Activated CD4-positive, alpha-beta T cell treated with anti-CD3 and anti-CD28 coated beads, Interleukin-2, amount 10 ng/mL, durations not matched to agents 7 days and 5 days (primary cell): ENCODE measurements at places on chromosomes 3 and 15. TPM values are rescaled to one million over a fixed set of nuclear protein-coding genes. Genes with fewer than 3 reads are reported as not detected.
A peak's percentile ranks its signal among the peaks of the same experiment; 100 is the strongest.

EAF2 gene
- 11.7 TPM for total RNA-seq

GRCh38 chr15:58517252-58517681 lies 85.5 kb downstream of the LIPC start:
- peak; percentile 44 for DNase-seq

GRCh38 chr3:184927796-184928315 lies 115.9 kb downstream of the VPS8 start:
- no peak for DNase-seq

TNNC1 gene
- total RNA-seq: 1.5 TPM

- no peak for DNase-seq
Observed at GRCh38 chr3:124576565-124577493, 153.4 kb upstream of the UMPS start.

GRCh38 chr3:117102426-117102825 lies 392.8 kb downstream of the TUSC7 start:
- no peak for DNase-seq

DNA sequence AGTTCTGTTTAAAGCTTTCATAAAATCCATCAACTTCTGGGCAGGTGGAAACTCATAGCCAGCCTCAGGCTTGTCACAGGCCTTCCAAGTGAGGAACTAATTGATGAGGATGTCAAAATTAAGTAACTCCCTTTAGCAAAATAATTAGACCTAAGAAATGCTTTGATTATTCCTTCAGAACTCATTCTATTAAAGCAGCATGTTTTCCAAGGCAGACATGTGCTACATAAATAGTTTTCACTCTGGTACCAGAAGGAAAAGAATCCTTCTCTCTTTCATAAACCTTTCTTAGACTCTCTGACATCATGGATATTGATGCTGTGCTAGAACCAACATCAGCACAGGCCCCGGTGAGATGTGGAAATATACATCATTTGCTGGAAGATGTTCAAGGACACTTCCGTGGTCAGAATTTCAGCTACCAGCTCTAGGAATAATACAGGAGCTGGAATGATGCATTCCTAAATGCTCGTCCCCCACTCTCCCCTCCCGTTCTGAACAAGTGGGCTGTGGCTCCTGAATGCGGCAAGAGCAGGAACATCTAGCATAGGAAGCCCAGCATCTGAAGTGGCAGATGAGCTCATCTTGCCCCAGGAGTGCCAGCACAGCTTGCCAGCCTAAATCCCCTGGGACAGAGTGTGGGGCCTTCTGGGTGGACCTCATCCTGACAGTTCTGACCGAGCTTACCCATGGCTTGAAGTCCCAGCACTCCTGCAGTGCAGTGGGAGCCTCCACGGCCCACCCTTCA lies 82.4 kb downstream of the WWTR1 start:
- DNase-seq: no peak

DNA sequence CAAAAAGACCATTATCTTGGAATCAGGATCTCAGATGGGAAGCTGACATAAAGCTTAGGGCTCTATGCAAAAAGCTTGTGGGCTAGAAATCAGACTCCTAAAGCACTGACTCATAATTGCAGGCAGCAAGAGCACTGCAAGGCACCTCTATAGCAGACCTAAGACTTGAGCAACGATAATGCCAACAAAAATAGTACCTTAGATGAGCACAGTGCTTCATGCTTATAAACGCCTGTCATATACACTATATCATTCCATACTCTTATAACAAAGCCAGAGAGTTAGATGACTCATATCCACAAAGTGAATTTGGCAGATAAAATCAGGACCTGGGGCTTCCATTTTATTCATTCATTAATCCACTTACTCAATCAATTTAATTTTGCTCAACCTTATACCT lies 560.8 kb downstream of the MCTP2 start:
- DNase-seq: no peak

DNA sequence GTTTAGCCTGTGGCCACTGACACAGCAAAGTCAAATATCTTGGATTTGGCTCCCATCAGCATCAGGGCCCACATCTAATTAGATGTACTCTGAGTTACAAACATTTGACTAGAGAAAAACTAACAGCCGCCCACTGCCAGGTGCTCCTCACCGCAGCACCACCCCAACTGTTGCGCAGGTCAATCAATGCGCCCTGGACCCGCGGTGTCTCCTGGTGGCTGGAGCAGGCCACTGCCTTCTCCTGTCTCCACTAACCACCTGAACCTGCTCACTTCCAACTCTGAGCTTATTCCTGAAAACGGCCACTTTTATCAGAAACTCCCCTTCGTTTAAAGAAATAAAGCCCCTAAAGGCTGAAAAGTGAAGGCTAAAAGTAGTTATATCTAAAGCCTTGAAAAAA lies 4.3 kb downstream of the RIOX2 start:
- DNase-seq: no peak

- no peak for DNase-seq
Observed at GRCh38 chr15:34023907-34024306, 15.1 kb downstream of the AVEN start.

RLBP1 gene
- not detected for total RNA-seq
